MM.1S (cell line): ENCODE measurements at places on chromosomes 3 and 15.

- no peak overlapping the region for H3K27ac ChIP-seq
- no peak for DNase-seq
- no peaks in the 10 kb centered on the region for H3K4me1 ChIP-seq
- H3K27me3 ChIP-seq: no peaks in the 10 kb centered on the region
Measured at GRCh38 chr3:74302969-74303368, 311.5 kb downstream of the CNTN3 start.

- H3K4me1 ChIP-seq: no peaks in the 10 kb centered on the region
- no peak for DNase-seq
- H3K4me3 ChIP-seq: no peak overlapping the region
- H3K27ac ChIP-seq: no peak overlapping the region
- H3K27me3 ChIP-seq: no peaks in the 10 kb centered on the region
- H3K36me3 ChIP-seq: no peaks in the 10 kb centered on the region
Measured at GRCh38 chr3:155979746-155980145, 109.3 kb downstream of the GMPS start.

DNA sequence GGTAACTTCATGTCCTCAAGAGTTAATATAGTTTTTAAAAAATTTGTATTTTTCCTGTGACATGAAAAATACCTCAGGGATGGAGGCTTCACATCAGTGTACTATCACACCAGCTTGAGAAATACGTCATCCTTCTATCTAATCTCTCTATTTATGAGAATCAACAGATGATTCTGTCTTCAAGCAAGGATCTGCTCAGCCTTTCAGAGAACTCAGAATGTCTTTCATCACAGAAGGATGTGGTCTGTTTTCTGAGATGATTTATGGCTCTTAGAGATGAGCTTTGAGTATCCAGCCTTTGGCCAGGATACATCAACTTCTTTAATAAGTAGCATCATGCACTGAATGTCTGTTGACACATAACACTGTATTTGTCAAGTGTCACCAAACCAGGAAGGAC, 193.9 kb downstream of the DTWD1 start:
- H3K4me3 ChIP-seq: no peak overlapping the region
- peaks cover 16% of the 10 kb centered on the region for H3K4me1 ChIP-seq
- H3K27ac ChIP-seq: no peak overlapping the region

- H3K36me3 ChIP-seq: no peaks in the 10 kb centered on the region
- peak; percentile 78 for DNase-seq
- H3K4me1 ChIP-seq: peaks cover 29% of the 10 kb centered on the region
- H3K4me3 ChIP-seq: peak overlapping the region; percentile 30; the same call in 1 of the 2 replicates
- H3K27ac ChIP-seq: peak overlapping the region; percentile 82
Measured at GRCh38 chr3:71392251-71392650, 191.3 kb downstream of the FOXP1 start.

GRCh38 chr15:79872358-79873017, 24.3 kb downstream of the MTHFS start:
- DNase-seq: no peak
- peaks cover 9% of the 10 kb centered on the region for H3K36me3 ChIP-seq
- no peaks in the 10 kb centered on the region for H3K27me3 ChIP-seq
- H3K27ac ChIP-seq: no peak overlapping the region
- H3K4me1 ChIP-seq: no peaks in the 10 kb centered on the region

- H3K4me1 ChIP-seq: peaks cover 5% of the 10 kb centered on the region
- H3K27me3 ChIP-seq: no peaks in the 10 kb centered on the region
- no peak overlapping the region for H3K4me3 ChIP-seq
Measured at GRCh38 chr15:62209821-62210220, 44.7 kb upstream of the C2CD4B start.

GRCh38 chr3:185325946-185326791, 36.8 kb upstream of the MAP3K13 start:
- H3K4me3 ChIP-seq: no peak overlapping the region
- DNase-seq: no peak
- no peaks in the 10 kb centered on the region for H3K36me3 ChIP-seq
- no peaks in the 10 kb centered on the region for H3K27me3 ChIP-seq

DNA sequence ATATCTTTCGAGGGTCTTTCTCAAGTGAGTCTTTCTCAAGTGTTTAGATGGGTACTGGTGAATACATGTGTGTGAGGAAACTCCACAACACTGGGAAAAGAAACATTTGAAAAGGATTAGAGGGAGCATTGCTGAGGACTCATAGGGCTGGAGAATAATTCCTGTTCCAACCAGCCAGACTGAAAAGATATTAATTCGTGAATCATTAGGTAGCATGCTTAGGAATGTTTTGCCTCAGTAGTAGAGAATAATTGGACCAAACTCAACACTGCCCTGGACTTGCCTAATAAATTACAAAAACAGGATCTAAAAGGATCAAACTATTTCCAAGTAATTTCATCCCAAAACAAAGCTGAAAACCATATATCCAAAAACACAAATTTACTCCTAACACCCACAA, 17.3 kb downstream of the PP2D1 start:
- no peaks in the 10 kb centered on the region for H3K4me1 ChIP-seq
- no peak overlapping the region for H3K4me3 ChIP-seq
- no peaks in the 10 kb centered on the region for H3K36me3 ChIP-seq

DNA sequence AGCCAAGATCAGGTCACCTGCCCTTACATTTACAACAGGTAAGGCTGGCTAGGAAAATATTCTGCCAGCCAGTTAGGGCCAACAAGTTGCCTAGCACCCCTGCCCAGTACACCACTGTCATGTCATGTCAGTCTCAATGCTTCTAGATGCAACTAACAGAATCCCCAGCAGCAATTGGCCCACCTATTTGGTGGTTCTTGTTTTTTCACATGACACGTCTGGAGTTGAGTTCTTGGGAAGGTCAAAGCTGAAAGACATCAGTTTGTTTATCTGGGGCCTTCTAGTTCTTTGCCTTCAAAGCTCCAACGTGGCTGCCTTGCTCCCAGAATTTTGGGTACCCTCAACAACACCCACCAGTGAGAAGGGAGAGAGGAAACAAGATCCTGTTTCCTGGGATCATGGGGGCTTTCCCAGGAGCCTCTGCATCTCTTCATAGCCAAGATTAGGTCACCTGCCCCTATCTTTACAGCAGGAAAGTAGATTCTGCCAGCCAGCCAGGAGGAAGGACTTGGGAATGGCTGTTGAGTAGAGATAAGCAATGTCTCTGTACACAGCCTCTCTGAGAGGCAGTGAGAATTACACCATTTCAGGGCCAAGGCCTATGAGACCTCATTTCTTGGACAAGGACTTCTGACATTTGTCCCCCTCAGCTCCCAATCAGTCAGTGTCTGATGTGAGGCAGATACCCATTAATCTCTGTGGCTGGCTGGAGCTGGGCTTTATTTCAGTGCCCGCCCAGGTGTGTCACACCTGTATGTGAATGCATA, 8.6 kb downstream of the GPX1 start:
- H3K4me3 ChIP-seq: no peak overlapping the region
- H3K4me1 ChIP-seq: peaks cover 14% of the 10 kb centered on the region
- DNase-seq: no peak
- H3K27me3 ChIP-seq: no peaks in the 10 kb centered on the region
- no peaks in the 10 kb centered on the region for H3K36me3 ChIP-seq

- peaks cover 4% of the 10 kb centered on the region; the same call in 1 of the 2 replicates for H3K36me3 ChIP-seq
- no peaks in the 10 kb centered on the region for H3K27me3 ChIP-seq
- peaks cover 41% of the 10 kb centered on the region for H3K4me1 ChIP-seq
- H3K4me3 ChIP-seq: peak overlapping the region; percentile 86
- peak overlapping the region; percentile 74; the same call in 1 of the 2 replicates for H3K27ac ChIP-seq
Measured at GRCh38 chr3:172038798-172039435, 461 bp upstream of the FNDC3B start.

- no peak overlapping the region for H3K27ac ChIP-seq
- H3K4me1 ChIP-seq: peaks cover 10% of the 10 kb centered on the region
- no peak overlapping the region for H3K4me3 ChIP-seq
- no peaks in the 10 kb centered on the region for H3K36me3 ChIP-seq
Measured at GRCh38 chr3:185560676-185561075, 8.3 kb upstream of the LIPH start.

DNA sequence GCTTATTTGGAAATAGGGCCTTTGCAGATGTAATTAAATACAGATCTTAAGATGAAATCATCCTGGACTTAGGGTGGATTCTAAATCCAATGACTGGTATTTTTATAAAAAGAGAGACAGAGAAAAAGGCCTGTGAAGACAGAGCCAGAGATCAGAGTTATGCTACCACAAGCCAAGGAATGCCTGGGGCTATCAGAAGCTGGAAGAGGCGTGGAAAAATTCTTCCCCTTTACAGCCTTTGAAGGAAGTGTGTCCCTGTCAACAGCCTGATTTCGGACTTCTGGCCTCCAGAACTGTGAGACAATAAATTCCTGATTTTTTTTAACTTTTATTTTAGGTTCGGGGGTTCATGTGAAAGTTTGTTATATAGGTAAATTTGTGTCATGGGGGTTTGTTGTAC, 154.1 kb upstream of the CADPS start:
- no peaks in the 10 kb centered on the region for H3K36me3 ChIP-seq
- no peaks in the 10 kb centered on the region for H3K27me3 ChIP-seq

- no peak for DNase-seq
- H3K27me3 ChIP-seq: no peaks in the 10 kb centered on the region
- no peak overlapping the region for H3K27ac ChIP-seq
Measured at GRCh38 chr3:105957722-105958121, 88.9 kb upstream of the CBLB start.

GRCh38 chr3:135337192-135337591, 542.1 kb downstream of the EPHB1 start:
- H3K4me3 ChIP-seq: no peak overlapping the region
- no peaks in the 10 kb centered on the region for H3K27me3 ChIP-seq
- no peak for DNase-seq
- no peaks in the 10 kb centered on the region for H3K4me1 ChIP-seq
- no peak overlapping the region for H3K27ac ChIP-seq

- H3K4me3 ChIP-seq: peak overlapping the region; percentile 5; the same call in 1 of the 2 replicates
- H3K27me3 ChIP-seq: no peaks in the 10 kb centered on the region
- peak; percentile 75 for DNase-seq
- no peaks in the 10 kb centered on the region for H3K36me3 ChIP-seq
- H3K4me1 ChIP-seq: peaks cover 12% of the 10 kb centered on the region
Measured at GRCh38 chr3:118949113-118949760, 85.4 kb downstream of the IGSF11 start.
